ENCODE measurements at places on chromosomes 5 and 9. TPM values are rescaled to one million over a fixed set of nuclear protein-coding genes. Genes with fewer than 3 reads are reported as not detected.

Gene ADAMTSL1
- not detected for total RNA-seq

Gene TXN
- total RNA-seq = 1,656 TPM

Gene SMC2
- 23.7 TPM for total RNA-seq

Gene MLANA
- total RNA-seq = not detected

Gene SMIM15
- total RNA-seq = 65.8 TPM

Gene NUTM2G
- total RNA-seq = not detected

Gene DRD1
- 0.24 TPM for total RNA-seq

Gene TRIM36
- total RNA-seq = 2.6 TPM

Gene MCTP1
- total RNA-seq = 6.8 TPM

Gene LVRN
- total RNA-seq = not detected
